Activated CD4-positive, alpha-beta memory T cell treated with anti-CD3 and anti-CD28 coated beads for 36 hours (primary cell): ENCODE measurements at places on chromosomes 5 and 9. TPM values are rescaled to one million over a fixed set of nuclear protein-coding genes. Genes with fewer than 3 reads are reported as not detected.

GRCh38 chr9:97362777-97363545 lies 48.9 kb upstream of the TDRD7 start:
- DNase-seq = no peak

Gene TAF1L
- total RNA-seq = 0.05 TPM

DNA sequence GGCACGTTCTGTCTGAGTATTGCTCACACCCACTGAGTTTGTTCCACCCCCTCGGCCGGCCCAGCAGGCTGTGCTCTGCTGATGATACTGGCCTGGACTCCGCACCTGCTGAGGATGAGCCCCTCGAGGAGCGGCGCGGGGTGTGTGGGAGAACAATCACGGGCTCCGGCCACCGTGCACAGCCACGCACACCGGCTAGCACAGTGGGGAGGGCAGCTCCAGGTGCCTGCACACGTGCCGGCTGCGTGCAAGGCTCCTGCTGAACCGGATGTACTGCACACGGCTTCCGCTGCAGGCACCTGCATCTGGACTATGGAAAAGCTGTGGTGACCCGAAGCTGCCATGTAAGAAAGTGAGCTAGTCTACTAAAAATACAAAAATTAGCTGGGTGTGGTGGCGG lies 485.2 kb upstream of the CDH9 start:
- no peak for DNase-seq

- DNase-seq = peak; percentile 85
Measured at GRCh38 chr9:127779136-127779981, 893 bp upstream of the SH2D3C start.

Gene TRAF1
- total RNA-seq = 124 TPM
